ENCODE measurements at places on chromosomes 5 and 9. TPM values are rescaled to one million over a fixed set of nuclear protein-coding genes. Genes with fewer than 3 reads are reported as not detected.

GHR gene
- total RNA-seq: 4.6 TPM

ZNF879 gene
- 8.2 TPM for total RNA-seq

RGS3 gene
- total RNA-seq: 85.5 TPM

ST8SIA4 gene
- 54.4 TPM for total RNA-seq

ACSL6 gene
- 4.6 TPM for total RNA-seq

SIL1 gene
- total RNA-seq: 24.5 TPM

TRIM7 gene
- total RNA-seq: 2.1 TPM

C5 gene
- total RNA-seq: 4.3 TPM

IL3 gene
- total RNA-seq: not detected

SHISAL2B gene
- total RNA-seq: not detected

TYRP1 gene
- total RNA-seq: not detected

PRDM9 gene
- not detected for total RNA-seq

PCDHA3 gene
- total RNA-seq: 0.07 TPM

HRH2 gene
- total RNA-seq: 85.2 TPM

NAIP gene
- 180 TPM for total RNA-seq

SPATA31A1 gene
- not detected for total RNA-seq

SLC31A1 gene
- total RNA-seq: 18.5 TPM

S100Z gene
- total RNA-seq: 10.0 TPM

SGCD gene
- 1.4 TPM for total RNA-seq

NR2F1 gene
- total RNA-seq: 11.5 TPM

SLC4A9 gene
- not detected for total RNA-seq

PCDHA2 gene
- not detected for total RNA-seq

LCN1 gene
- total RNA-seq: not detected

C5orf52 gene
- total RNA-seq: not detected

CBY3 gene
- total RNA-seq: not detected

GGTA1 gene
- 12.5 TPM for total RNA-seq

ZDHHC11B gene
- total RNA-seq: 2.8 TPM

SLC34A3 gene
- not detected for total RNA-seq

SEMA5A gene
- 17.2 TPM for total RNA-seq

NFIB gene
- 46.5 TPM for total RNA-seq

LCN10 gene
- total RNA-seq: 18.0 TPM

ANAPC2 gene
- total RNA-seq: 93.0 TPM

MYMK gene
- not detected for total RNA-seq

IFNK gene
- total RNA-seq: not detected

ENHO gene
- 0.46 TPM for total RNA-seq

HTR4 gene
- not detected for total RNA-seq

CCDC112 gene
- total RNA-seq: 6.6 TPM

MCTP1 gene
- 34.2 TPM for total RNA-seq

PDE6A gene
- total RNA-seq: not detected

FAM193B gene
- 116 TPM for total RNA-seq

TMEM215 gene
- not detected for total RNA-seq

PCDHAC1 gene
- 1.2 TPM for total RNA-seq

HSPA9 gene
- total RNA-seq: 171 TPM

IDNK gene
- 7.5 TPM for total RNA-seq

FLT4 gene
- total RNA-seq: 40.5 TPM

PCSK5 gene
- total RNA-seq: 5.6 TPM

SLC25A48 gene
- total RNA-seq: not detected

PAM gene
- total RNA-seq: 117 TPM

ADAMTS2 gene
- total RNA-seq: 101 TPM

DMAC1 gene
- 16.0 TPM for total RNA-seq

RMRP gene
- total RNA-seq: 25,839 TPM

MARVELD2 gene
- 1.1 TPM for total RNA-seq

ALDOB gene
- not detected for total RNA-seq

SHOC1 gene
- not detected for total RNA-seq

GFRA3 gene
- not detected for total RNA-seq
